Fibroblast of the conjunctiva (primary cell): ENCODE measurements at places on chromosomes 6 and 20.

DNA sequence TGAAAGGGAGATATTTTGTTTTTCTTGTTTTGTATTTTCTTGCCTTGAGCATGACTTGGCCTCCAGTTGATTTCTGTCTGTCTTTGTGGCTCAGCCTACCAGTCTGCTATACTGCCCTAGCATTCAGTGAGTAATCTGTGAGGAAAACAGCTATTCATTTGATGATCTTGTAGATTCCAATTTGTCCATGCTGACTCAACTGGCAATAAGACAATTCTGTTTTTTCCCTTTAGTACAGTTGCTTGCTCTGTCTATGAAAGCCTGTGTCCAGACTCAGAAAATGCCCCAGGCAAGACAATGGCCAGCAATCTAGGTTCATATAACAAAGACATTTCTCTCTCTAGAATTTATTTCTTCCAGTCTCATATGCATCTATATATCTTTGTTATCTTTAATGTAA lies 10.9 kb upstream of the SOX4 start:
- DNase-seq: no peak

DNA sequence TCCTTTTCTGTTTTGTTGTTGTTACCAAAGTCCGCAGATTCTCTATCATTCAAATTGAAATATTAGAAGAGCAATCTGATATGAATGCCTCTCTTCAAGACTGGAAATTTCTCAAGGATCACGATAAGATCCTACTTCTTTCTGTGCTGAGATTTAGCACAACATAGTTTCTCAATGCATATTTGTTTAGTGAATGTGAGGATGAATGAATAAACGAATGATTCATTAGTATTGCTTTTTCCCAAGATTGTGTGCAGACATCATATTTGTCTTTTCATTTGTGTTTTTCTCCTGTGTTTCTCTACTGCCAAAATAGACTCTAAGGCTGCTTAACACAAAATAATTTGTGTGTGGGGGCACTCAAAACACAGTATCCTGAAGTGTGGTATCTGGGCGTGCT lies 862.7 kb upstream of the MAP3K7 start:
- DNase-seq: no peak

- peak; percentile 5 for DNase-seq
Observed at GRCh38 chr6:152598901-152599537, 38.1 kb downstream of the SYNE1 start.

DNA sequence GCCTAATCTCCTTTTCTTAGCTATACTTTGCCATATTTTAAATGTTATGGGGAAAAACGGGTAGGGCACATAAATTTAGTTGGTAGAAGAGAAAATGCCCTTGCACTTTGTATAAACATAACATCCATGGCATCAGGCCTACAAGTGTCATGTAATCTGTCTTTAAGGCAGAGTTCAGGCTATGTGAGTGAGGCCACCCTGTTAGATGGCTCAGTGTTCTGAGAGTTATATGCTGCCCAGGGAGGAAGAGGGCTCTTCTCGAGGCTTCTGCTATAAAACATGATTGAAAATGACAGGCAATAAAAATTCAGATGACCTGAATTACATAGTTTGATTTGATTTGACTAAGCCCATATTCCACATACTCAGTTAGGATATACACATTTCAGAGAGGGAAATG lies 553.6 kb upstream of the MAP3K7 start:
- no peak for DNase-seq

GRCh38 chr6:137871291-137871690 lies 4.2 kb downstream of the TNFAIP3 start:
- DNase-seq: no peak

- no peak for DNase-seq
Observed at GRCh38 chr6:36195471-36196112, 952 bp upstream of the BRPF3 start.

DNA sequence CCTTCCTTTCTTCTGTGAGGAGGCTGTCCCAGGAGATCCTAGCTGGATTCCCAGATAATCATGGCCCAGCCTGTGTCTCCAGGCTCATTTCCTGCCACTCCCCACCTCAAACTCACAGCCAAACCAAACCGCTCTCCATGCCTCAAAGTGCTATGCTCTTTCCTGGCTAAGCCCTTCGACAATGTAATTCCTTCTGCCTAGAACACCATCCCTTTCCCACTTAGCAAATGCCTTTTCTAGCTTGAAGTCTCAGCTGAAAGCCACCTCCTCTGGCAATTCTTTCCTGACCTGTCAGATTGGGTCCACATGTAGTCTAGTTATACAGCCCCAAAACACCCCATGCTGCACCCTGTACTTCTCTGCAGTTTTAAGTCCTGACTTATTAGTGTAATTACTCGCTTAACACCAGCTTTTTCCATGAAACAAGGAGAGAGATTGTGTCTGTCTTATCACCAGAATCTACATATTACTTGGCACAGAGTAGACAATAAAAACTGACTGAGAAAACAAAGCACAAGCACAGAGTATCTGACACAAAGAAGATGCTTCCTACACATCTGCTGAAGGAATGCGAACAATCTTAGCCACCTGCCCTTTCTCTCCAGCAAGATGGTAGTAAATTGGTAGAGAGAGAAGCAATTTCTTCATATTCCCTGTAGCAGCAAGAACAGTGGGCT lies 5.4 kb downstream of the TRIM26 start:
- no peak for DNase-seq

- no peak for DNase-seq
Observed at GRCh38 chr6:40586369-40587201, 579 bp downstream of the LRFN2 start.

DNA sequence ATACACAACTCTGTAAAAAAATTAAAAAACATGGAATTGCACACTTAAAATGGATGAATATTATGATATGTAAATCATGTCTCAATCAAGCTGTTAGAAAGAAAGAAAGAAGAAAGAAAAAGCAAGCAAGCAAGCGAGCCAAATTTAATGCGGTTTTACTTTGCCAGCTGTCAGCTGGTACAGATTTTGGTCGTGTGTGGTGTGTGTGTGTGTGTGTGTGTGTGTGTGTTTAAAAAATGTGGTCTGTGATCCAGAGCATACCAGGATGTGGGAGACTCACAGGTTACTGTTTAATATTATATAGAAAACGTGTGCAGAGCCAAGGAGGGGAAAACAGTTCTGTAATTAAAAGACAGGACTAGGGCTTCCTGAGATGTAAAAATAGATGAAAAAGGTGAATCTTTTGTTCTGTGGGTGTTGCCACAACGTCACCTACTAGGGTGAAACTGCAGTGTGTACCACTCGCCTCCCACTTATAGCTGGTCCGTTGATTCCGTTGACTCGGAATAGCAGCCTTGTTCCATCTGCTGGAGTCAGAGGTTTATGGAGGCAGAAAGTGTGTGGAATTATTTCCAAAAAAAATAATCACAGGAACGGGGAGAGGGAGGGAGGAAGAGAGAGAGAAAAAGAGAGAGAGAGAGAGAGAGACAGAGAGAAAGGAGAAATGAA lies 197.7 kb downstream of the BCAS1 start:
- no peak for DNase-seq

DNA sequence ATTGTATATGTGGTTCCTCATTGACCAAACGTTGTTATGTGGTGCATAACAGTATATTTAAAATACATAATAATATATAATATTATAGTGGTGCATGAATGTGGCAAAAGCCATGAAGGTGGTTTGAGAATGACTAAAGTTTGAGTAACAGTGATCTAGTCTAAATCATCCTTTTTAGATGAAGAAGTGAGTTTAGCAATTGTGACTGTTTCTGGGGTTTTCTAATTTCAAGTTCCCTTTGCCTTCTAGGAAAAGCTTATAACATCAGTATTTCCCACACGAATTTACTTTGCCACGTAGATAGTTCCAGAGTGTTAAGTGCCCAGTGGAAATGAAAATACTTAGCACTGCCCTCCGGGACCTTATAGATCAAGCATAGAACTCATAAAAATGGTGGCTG lies 40.9 kb downstream of the ARFGEF2 start:
- no peak for DNase-seq

- peak; percentile 88 for DNase-seq
Observed at GRCh38 chr6:150417899-150418826, 49.4 kb downstream of the IYD start.

DNA sequence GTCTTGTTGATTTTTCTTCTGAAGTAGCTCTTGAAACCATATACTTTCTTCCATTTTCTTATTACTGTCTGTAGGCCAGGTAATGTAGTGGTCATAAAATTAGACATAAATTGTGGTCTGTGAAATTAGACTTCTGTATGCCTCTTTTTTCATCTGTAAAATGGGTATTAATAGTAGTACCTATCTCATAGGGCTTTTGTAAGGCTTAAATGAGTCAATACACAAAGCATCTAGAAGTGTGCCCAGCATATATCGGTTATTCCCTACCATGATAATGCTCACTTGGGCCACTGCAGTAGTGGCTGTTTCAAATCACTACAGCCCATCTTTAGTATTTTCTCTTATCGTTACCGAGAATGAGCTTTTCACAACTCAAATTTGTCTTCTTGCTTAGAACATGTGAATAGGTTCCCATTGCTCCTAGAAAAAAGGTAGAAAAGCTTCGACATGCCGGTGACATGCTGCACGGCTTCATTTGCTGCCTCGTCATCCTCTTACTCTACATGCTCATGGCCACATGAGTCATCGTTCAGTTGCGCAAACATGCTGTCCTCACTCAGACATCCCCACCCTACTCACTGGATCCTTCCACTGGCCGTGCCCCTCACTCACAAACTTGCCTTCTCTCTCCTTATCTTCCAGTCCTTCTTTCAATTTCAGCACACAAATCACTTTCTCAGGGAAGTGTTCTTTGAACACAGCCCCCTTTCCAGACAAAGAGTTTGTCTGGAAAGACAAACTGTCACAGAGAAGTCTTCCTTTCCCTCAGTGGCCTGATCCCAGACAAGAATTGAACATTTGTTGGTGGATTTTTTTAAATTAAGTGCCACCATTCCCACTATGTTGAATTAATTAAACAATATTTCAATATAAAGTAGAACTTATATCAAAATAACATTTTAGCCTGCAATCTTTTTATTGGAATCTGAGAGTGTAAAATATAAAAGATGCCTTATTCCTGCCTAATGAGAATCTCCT lies 32.2 kb upstream of the ERVFRD-1 start:
- peak; percentile 58 for DNase-seq

GRCh38 chr20:18754653-18755045 lies 58.9 kb upstream of the SCP2D1 start:
- DNase-seq: no peak

- DNase-seq: no peak
Observed at GRCh38 chr6:36851626-36852025, 12.4 kb upstream of the CPNE5 start.

GRCh38 chr6:112113431-112113830 lies 26.0 kb downstream of the FAM229B start:
- no peak for DNase-seq

GRCh38 chr6:121434037-121434770 lies 1.2 kb upstream of the GJA1 start:
- DNase-seq: no peak

GRCh38 chr6:132887204-132887603 lies 72.8 kb downstream of the RPS12 start:
- DNase-seq: no peak

GRCh38 chr6:143451531-143451930 lies 926 bp downstream of the PEX3 start:
- no peak for DNase-seq

DNA sequence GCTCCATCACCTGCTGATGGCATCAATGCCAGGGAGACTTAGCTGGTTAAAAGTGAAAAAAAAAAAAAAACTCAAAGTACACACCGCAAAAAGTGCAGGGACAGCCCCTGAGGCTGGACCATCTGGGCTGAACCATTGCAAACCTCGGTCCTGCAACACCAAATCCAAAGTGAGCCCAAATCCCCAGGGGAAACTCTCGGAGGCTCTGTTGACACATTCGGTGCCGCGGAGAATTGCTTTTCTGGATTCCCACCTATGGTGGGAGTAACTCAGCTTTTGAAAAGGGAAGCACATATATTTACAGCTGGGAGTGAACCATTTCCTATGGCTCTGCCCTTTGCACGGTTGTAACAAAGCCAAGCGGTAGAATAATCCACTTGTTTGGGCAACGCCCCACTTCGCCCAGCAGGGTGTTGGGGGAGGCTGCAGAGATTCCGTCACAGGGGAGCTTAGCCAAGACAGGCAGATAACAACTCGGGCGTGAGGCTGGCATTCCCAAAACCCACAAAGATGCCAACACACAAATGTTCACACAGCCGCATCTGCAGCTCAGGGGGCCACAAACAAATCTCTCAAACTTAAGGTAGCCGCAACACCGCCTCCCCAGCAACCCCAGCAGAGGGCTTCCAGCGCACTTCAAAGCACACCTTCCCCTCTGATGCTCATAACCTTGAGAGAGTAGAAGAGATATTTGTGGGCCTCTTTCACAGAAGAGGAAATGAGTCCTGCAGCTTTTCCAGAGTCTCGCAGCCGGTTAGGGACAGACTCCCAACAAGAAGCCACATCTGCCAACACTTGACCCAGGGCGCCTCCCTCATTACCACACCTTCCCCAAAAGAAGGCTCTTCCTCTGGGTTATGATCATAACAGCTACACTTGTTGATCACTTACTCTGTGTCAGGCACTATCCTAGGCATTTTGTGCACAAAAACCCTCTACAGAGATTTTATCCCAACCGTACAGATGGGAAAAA lies 11.4 kb downstream of the ZC3H12D start:
- DNase-seq: no peak

DNA sequence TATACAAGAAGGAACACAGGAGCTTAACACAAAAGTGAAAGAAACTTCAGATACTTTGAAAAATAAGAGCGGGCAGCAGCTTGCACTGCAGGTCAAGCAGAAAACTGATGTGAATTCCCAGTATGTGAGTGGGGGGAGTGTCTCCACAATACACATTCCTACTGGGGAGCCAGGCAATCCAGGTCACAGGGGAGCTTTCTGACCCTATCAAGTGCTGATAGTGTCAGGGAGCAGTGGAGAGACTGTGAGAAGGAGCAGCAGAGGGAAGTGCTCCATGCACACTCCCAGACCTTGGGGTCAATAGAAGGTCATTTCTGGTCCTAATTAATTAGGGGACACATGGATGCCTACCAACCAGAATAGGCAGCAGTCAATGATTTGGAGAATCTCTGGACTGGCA lies 59.4 kb downstream of the PDSS2 start:
- no peak for DNase-seq

- DNase-seq: no peak
Observed at GRCh38 chr20:43458422-43458924, 777 bp downstream of the SRSF6 start.

DNA sequence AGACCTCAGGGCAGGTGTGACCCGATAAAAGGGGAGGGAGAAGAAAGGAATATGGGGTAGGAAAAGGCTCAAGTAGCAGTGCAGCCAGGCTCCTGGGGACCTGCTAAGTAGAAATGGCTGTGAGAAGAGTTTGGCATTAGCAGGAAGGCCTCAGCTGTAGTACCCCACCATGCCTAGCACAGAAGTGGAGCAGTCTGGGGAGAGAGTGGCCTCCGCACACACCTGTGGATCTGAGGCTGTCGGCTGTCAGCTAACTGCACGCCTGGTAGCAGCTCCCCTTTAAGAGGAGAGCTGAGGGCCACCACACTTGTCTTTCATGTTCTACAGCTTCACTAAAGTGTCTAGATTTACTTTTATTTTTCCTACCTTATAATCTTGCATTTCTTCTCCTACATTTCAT lies 24.6 kb downstream of the PDE7B start:
- DNase-seq: no peak
